Stimulated activated CD8-positive, alpha-beta memory T cell treated with anti-CD3 and anti-CD28 coated beads, Interleukin-15, amount 100 ng/mL, for 24 hours (primary cell): ENCODE measurements at places on chromosomes 6 and 20.

DNA sequence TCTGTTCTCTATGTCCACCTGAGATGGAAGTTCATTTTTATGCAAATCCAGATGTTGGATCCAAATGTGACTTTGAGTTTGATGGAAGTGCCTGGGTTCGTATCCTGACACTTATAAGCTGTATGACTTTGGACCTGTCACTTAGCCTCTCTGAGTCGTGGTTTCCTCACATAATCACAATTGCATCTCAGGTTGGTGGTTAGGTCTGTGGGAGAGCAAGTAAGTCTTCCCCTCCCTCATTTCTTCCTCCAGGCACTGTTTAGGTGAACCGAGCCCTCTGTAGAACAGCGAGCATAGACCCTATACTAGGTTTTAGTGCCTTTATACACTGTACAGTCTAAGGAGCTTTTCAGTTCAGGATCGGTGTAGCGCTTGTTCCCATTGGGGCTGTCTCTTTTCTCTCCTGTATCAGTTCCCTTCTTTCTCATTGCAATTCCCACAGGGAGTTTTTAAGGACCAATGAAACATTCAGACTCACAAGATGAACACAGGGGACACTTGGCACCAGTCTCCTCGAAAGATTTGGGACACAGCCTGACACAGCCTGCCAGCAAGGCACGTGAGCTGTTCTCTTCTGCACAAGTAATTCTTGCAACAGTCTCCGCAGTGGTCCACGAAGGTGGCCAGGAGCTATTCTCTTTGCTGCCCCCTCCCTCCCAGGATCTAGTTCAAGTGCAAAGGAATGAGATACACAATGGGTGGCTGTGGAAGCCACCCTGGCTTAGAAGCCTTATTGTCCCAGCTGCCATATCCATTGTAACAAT is 11.8 kb downstream of the TOX2 start:
- DNase-seq: no peak

- DNase-seq: no peak
Observed at GRCh38 chr20:7022597-7022996, 255.1 kb downstream of the BMP2 start.

DNA sequence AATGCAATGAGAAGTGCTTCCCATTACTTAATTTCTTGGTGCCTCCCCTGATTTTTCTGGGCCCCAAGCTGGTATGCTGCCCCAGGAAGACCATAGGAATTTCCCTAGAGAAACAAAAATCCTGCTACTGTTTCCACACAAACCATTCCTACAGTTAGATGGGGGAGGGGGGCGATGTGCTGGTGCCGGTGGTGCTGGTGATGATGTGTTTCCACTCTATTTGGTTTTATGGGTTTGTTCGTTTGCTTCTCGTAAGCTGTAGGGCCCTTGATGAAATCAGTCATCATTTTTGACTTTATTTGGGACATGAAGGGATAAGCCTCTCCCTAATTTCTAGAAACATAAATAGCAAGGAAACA is 105.1 kb downstream of the MKKS start:
- DNase-seq: no peak

DNA sequence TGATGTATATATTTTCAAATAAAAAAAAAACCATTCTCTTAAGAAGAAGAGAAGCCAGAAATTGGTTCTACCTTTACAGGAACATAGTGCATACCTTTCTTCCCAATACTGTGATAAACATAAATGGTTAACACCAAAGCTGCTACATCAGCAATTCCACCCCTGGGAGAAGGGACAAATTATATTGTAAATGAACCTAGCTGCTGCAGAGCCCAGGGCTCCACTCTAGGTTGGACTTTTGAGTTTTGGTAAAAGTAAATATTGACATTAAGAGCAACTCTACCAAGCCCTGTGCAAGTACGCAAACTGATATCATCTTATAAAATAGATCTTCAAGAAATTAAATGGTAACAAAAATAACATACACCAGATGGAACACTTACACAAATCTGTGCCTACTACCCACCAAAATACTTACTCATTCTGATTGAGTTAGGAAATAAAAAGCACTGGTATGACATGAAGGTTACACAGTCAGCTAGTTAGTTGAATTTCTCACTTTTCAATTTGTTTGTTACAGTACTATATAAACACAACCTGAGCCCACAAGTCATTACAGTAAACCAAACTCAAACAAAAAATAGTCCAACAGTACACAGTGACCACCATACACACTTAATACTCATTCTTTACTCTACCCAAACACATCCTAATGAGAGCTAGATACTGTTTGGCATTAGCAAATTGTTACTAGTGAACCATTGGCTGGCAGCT is 223.3 kb upstream of the HEY2 start:
- no peak for DNase-seq

DNA sequence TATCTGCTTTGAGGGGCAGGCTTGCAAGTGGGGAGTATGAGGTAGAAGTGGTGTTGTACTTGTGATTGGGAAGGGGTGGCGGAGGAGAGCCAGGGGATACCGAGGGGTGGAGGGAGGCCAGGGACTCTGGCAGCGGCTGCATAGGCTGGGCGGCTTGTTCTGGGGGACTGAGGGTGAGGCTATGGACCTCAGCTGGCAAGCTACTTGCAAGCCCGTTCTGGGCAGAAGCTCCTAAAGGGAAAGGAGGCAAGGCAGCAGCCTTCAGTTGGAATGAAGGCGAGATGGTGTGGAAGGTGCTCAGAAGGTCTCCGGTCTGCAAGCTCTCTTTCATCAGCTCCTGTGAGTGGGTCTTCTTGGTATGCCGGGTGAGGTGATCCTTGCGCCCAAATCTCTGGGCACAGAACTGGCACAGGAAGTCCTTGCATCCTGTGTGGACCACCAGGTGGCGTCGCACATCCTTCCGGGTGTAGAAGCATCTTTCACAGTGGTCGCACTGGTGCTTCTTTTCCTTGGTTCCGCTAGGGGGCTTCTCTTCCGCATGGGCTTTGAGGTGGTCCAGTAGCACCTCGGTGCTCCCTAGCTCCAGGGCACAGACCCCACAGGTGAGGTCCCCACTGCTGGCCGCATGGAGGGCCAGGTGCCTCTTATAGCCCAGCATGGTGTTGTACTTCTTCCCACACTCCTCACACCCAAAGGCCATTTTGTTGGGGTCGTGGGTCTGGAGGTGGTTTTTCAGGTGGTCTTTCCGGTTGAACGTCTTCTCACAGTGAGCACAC is 66.0 kb downstream of the PLAGL1 start:
- peak; percentile 19 for DNase-seq
